ENCODE measurements at places on chromosomes 5 and 9. TPM values are rescaled to one million over a fixed set of nuclear protein-coding genes. Genes with fewer than 3 reads are reported as not detected.

Gene SLC38A9
- 12.8 TPM for total RNA-seq

Gene MVB12B
- total RNA-seq: 9.4 TPM

Gene GEMIN5
- total RNA-seq: 29.5 TPM

Gene FLT4
- 0.44 TPM for total RNA-seq

Gene PLCXD3
- total RNA-seq: 0.10 TPM

Gene PCDHGA4
- 0.69 TPM for total RNA-seq

Gene RANBP3L
- 0.28 TPM for total RNA-seq

Gene FAM78A
- 0.59 TPM for total RNA-seq

Gene ORM2
- 0.77 TPM for total RNA-seq

Gene MAP3K1
- 6.2 TPM for total RNA-seq

Gene UGT3A2
- 0.10 TPM for total RNA-seq

Gene GRM6
- not detected for total RNA-seq

Gene GABBR2
- total RNA-seq: 6.3 TPM

Gene NLN
- total RNA-seq: 51.8 TPM

Gene RNF208
- 11.5 TPM for total RNA-seq

Gene STKLD1
- total RNA-seq: 0.74 TPM

Gene MAP1B
- total RNA-seq: 82.3 TPM

Gene CARD6
- 0.49 TPM for total RNA-seq

Gene NADK2
- 22.5 TPM for total RNA-seq

Gene TUSC1
- total RNA-seq: 4.4 TPM

Gene ANGPTL2
- 0.08 TPM for total RNA-seq

Gene MEF2C
- total RNA-seq: 9.9 TPM

Gene ZNF354C
- total RNA-seq: 4.3 TPM

Gene CRHBP
- total RNA-seq: 0.10 TPM

Gene INIP
- total RNA-seq: 20.0 TPM

Gene SLC1A3
- total RNA-seq: 0.13 TPM

Gene NTNG2
- 5.1 TPM for total RNA-seq

Gene TLX3
- total RNA-seq: not detected

Gene MYMK
- total RNA-seq: not detected

Gene LURAP1L
- 6.8 TPM for total RNA-seq

Gene S100Z
- not detected for total RNA-seq

Gene SETD9
- 20.5 TPM for total RNA-seq

Gene ANKRD33B
- 19.1 TPM for total RNA-seq

Gene SLC45A2
- not detected for total RNA-seq

Gene TLR4
- 0.33 TPM for total RNA-seq

Gene PAXX
- 64.0 TPM for total RNA-seq

Gene BTNL8
- total RNA-seq: not detected

Gene RASGEF1C
- 0.49 TPM for total RNA-seq

Gene PDZD2
- total RNA-seq: 0.10 TPM

Gene PCDHGB3
- 0.49 TPM for total RNA-seq

Gene PRELID1
- 275 TPM for total RNA-seq

Gene NRG2
- total RNA-seq: 20.2 TPM

Gene PRRX2
- 6.3 TPM for total RNA-seq

Gene ANKRD34B
- total RNA-seq: 0.10 TPM

All from Panc1 (cell line).